SW 1271 (cell line): ENCODE measurements at places on chromosomes 4 and X.

DNA sequence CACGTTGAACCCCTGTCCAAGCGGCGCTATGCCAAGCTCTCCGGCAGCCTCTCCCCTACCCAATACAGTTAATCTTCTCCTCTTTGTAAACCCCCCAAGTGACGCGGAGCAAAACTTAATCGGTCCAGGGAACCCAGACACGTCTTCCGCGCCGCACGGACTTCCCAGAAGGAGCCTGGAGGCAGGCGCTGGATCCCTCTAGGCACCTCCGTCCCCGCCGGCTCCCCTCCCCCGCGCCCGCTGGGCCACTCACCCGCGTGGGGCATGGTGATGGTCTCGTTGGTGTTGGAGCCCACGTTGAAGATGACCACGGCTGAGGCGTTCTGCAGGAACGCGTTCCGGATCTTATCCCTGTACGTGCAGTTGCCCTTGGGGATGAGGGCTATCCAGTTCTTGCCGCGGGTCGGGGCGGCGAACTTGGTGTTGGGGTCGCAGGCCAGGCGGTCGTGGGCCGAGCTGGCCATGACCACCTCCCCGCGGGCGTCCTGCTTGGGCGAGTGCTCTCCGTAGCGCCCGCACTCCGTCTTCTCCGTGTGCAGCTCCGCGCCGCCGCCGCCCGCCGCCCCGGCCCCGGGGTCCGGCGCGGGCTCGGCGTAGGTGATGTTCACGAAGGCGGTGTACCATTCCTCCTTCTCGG, 1.1 kb downstream of the RNF150 start:
- no peak for DNase-seq

DNA sequence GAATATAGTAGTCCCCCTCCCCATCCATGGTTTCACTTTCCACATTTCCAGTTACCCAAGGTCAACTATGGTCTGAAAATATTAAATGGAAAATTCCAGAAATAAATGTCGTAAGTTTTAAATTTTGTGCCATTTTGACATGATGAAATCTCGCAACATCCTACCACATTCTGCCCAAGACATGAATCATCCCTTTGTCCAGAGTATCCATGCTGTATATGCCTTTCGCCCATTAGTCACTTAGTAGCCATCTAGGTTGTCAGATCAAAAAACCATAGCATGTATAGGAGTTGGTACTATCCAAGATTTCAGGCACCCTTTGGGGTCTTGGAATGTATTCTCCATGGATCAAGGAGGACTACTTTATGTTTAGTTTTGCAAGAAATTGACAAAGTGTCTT, 8.3 kb downstream of the PRRG1 start:
- no peak for DNase-seq

GRCh38 chr4:153211986-153212728, 7.9 kb downstream of the TRIM2 start:
- DNase-seq: no peak

DNA sequence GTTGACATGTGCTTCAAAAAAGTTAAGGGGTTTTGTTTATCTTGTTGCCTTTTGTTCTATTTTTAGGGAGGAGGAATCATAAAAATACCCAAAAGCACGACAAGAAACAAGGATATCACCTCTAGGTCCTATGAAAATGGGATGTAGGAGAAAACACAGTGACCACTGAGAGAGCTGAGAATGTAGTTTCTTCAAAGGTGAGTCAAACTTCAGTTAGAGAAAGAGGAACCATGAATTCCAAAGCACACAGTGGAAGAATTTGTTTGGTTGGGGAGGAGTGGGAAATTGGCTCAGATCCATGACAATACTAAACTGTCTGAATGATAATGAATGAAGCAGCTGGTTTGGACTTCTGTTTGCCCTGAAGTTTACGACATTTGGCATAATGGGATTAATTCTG, 19.1 kb upstream of the FRYL start:
- no peak for DNase-seq

GRCh38 chrX:108732630-108733321, 3.6 kb downstream of the IRS4 start:
- no peak for DNase-seq

- DNase-seq: no peak
These were observed 123.6 kb downstream of the PDHA2 start for GRCh38 chr4:95963456-95963855.

- DNase-seq: no peak
These were observed 24.3 kb downstream of the HS3ST1 start for GRCh38 chr4:11404431-11404830.

- DNase-seq: no peak
These were observed 21.6 kb upstream of the DUSP9 start for GRCh38 chrX:153625271-153626024.

DNA sequence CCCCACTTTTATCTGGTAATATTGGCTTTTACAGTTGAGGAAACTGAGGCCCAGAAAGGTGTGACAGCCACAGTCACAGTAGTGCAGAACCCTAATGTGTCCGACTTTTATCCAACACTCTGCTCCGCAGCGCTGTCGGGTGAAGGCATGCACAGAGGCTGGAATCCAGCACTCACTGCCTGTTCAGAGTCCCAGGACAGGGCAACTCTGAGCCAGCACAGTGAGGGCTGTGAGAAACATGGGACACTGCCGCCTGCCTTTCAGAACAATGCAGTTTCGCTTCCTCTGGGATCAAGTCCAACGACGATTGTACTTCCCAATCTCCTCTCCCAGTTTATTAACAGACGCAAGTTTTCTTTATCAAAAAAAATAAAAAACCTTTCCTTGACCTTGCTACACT, 41.9 kb upstream of the PDGFRA start:
- DNase-seq: no peak

DNA sequence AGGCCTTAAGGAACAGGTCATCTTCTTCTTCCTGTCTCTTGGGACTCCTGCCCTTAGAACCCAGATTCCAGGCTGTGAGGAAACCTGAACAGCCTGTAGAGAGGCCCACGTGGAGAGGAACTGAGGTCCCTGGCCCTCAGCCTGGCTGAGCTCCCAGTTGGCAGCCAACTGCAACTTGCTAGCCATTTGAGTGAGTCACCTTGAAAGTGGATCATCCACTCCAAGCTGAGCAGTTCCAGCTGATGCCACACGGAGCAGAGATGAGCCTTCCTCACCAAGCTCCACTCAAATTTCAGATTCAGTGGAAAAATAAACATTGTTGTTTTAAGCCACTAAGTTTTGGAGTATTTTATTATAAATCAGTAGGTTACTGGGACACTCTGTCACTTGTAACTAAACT, 392.5 kb downstream of the BCOR start:
- no peak for DNase-seq

DNA sequence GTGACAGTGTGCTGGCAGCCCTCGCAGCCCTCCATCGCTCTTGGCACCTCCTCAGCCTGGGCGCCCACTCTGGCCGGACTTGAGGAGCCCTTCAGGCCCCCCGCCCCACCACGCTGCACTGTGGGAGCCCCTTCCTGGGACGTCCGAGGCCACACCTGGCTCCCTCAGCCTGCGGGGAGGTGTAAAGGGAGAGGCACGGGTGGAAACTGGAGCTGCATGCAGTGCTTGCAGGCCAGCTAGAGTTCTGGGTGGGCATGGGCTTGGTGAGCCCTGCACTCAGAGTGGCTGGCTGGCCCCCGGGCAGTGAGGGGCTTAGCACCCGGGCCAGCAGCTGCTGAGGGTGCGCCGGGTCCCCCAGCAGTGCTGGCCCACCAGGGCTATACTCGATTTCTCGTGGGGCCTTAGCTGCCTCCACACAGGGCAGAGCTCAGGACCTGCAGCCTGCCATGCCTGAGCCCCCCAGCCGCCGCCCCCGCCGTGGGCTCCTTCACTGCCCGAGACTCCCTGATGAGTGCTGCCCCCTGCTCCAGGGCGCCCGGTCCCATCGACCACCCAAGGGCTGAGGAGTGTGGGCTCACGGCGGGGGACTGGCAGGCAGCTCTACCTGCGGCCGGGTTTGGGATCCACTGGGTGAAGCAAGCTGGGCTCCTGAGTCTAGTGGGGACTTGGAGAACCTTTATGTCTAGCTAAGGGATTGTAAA, 1672.7 kb upstream of the PCDH7 start:
- DNase-seq: no peak

- no peak for DNase-seq
These were observed 21.8 kb upstream of the GRPR start for GRCh38 chrX:16101581-16101980.

DNA sequence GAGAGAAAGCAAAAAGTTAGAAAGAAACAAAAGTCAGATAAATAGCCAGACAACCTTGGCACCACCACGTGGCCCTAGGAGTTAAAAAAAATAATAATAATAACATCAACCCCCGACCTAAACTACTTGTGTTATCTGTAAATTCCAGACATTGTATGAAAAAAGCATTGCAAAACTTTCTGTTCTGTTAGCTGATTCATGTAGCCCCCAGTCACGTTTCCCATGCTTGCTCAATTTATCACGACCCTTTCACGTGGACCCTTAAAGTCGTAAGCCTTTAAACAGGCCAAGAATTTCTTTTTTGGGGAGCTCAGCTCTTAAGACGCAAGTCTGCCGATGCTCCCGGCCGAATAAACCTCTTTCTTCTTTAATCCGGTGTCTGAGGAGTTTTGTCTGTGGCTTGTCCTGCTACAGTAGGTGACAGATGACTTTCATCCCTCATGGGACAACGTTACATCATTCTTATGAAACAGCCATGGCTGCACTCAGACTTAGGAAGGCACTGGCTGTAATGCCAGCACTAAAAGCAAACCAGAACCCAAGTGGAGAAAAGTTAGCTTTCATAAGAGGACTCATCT, 520 bp downstream of the ACOX3 start:
- no peak for DNase-seq

- DNase-seq: no peak
These were observed 27.5 kb downstream of the TSPAN5 start for GRCh38 chr4:98630737-98631454.

DNA sequence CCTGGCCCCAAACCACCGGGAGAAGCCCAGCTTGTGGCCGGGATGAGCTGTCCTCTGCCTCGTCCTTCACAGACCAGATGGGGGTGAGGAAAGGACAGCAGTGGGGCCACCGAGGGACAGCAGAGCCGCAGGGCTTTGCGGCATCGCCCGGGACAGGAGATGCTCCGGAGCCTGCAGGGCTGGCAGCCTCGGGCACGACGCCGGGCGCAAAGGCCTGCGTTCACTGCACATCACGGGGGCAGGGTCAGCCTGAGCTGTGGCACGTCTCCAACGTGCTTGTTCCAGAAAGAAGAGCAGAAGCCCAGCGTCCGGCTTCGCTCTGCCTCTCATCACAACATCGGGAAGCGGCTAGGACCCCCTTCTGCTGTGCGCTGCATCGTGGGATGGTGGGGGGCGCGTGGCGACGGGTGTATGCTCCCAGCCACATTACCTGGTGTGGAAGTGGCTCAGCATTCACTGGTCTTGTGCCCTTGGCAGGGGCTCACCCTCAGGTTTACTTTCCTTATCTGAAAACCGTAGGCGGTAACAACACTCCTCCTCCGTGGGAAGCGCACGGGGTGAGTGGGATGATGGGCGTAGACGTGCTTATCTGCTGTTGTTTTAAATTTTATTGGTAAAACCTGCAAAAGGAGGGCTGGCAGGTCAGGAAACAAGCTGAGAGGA, 7.4 kb downstream of the TADA2B start:
- DNase-seq: no peak

GRCh38 chrX:77223046-77223445, 224.1 kb upstream of the FGF16 start:
- no peak for DNase-seq

DNA sequence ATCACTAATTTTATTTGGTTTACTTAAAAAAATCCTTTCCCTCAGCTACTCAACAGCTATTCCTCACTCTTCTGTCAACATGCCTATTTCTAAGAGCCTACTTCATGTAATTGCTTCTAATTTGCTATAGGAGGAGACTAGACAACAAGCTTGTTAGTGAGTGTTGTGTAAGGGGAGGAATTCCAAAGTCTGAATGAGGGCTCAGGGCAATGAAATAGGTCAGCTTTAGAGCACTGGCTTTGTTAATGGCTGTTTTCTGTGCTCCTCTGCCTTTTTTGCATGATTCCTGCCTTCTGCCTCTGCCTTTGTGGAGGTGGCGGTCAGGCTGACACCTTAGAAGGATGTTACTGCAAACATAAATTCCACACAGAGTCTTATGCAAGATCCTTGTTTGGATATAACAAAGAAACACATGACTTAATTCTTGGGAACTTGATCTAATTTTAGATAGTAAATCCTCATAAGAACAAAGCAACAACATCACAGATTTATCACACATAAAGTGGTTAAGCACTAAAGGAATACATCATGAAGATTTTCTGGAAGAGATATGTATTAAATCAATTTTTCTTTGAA, 15.0 kb upstream of the PAGE1 start:
- DNase-seq: no peak

DNA sequence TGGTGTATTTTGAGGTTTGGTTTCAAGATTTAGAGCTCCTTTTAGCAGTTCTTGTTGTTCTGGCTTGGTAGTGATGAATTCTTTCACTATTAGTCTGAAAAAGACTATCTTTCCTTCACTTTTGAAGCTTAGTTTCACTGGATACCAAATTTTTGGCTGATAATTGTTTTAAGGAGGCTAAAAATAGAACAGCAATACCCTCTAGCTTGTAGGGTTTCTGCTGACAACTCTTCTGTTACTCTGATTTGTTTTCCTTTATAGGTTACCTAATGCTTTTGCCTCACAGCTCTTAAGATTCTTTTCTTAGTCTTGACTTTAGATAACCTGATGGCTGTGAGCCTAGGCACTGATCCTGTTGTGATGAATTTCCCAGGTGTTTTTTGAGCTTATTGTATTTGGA, 33.6 kb upstream of the HEPH start:
- DNase-seq: no peak

DNA sequence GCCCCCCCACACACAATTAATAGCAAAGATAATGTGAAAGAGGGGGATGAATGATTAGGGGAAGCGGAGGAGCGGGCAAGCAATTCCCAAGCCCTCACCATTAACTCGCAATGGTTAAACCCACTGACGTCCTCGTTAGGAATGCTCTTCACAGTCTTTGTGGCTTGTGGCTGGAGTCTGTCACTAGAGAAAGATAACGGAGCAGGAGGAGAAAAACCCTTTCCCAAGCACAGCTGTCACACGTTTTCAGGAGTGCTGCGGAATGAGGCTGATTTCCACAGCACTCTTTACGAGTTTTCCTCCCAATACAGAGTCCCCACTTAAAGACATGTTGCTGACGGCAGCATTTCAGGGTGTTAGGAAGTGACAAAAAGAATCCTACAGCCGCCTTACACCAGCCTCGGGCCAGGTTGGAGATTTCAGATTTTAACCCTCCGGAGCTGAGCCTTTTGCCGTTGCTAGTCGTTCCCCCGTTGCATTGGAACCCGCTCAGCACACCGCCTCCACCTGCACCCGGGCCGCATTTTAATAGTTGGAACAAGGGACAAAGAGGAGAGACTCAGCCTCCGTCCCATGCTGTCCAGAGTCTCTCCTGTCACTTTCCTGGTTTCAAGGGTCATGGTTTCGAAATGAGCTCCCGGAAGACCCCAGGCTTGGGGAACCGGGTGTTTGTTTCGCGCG, 92.2 kb downstream of the GEMIN8 start:
- no peak for DNase-seq
